ENCODE measurements at places on chromosomes 2 and 18. TPM values are rescaled to one million over a fixed set of nuclear protein-coding genes. Genes with fewer than 3 reads are reported as not detected.
A peak's percentile ranks its signal among the peaks of the same experiment; 100 is the strongest.

GRCh38 chr18:48222118-48222517 lies 187.1 kb downstream of the ZBTB7C start:
- H3K4me3 ChIP-seq = no peak overlapping the region
- peaks cover 8% of the 10 kb centered on the region for H3K27me3 ChIP-seq
- DNase-seq = no peak

GRCh38 chr2:45770811-45771210 lies 119.3 kb downstream of the PRKCE start:
- H3K27me3 ChIP-seq = peaks cover 7% of the 10 kb centered on the region
- no peak for DNase-seq
- no peak overlapping the region for H3K4me3 ChIP-seq
- H3K27ac ChIP-seq = no peak overlapping the region
- H3K4me1 ChIP-seq = no peaks in the 10 kb centered on the region
- H3K36me3 ChIP-seq = no peaks in the 10 kb centered on the region

DNA sequence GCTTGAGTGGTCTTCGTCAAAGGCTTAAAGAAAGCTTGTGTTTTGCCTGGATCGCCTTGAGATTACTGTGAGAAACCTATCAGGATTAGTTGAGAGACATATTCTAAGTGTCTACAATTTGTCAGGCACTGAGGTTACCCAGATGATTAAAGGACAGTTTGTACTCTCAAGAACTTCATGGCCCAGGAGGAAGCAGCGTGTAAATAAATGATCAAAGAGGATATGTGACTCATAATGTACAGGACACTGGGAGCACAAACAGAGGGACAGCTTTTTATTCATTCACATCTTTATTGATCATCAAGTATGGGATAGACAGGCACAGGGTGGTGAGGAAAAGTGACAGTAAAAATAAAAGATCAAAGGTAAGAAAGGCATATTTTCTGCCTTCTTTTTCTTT lies 152.6 kb upstream of the FSHR start:
- DNase-seq = no peak
- no peaks in the 10 kb centered on the region for H3K27me3 ChIP-seq
- no peak overlapping the region for H3K27ac ChIP-seq
- H3K36me3 ChIP-seq = no peaks in the 10 kb centered on the region

DNA sequence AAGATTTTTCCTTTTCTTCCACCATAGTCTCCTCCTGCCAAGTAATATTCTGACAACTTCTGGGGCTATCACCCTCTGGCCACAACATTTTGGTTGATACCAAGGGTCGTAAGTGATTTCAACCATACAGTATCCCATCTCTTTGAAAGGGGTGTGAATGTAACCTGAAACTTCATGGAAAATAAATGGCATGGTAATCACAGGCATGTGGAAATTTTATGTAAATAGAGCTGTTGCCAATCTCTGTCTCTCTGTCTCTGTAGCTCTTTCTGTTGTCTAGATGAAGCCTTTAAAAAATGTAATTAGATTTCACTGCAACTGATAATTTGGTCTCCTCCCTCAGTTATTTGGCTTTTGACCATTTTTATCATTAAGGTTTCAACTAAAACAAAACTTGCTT lies 125.6 kb upstream of the RPRM start:
- no peak for DNase-seq
- no peaks in the 10 kb centered on the region for H3K27me3 ChIP-seq

GRCh38 chr2:64179582-64180321 lies 35.5 kb upstream of the PELI1 start:
- peaks cover 30% of the 10 kb centered on the region for H3K4me1 ChIP-seq
- peaks cover 2% of the 10 kb centered on the region for H3K27me3 ChIP-seq
- peak overlapping the region; percentile 43 for H3K27ac ChIP-seq
- H3K4me3 ChIP-seq = no peak overlapping the region

- no peak overlapping the region for H3K27ac ChIP-seq
- DNase-seq = peak; percentile 21
- peaks cover 20% of the 10 kb centered on the region for H3K27me3 ChIP-seq
- no peaks in the 10 kb centered on the region for H3K36me3 ChIP-seq
Observed at GRCh38 chr2:199739413-199740110, 111.4 kb downstream of the FTCDNL1 start.

The IL1R1 gene
- 2.4 TPM for total RNA-seq

The CHRNG gene
- total RNA-seq = not detected

Data from activated T-helper 1 cell treated with anti-CD3 and anti-CD28 coated beads, Interleukin-12 subunit alpha, Interleukin-12 subunit beta, Interleukin-2, Interleukin-4 antibody, amounts not matched to agents 30 ng/mL and 10 ng/mL and 1 ng/mL, durations not matched to agents 14 hours and 24 hours and 36 hours (primary cell).